ENCODE measurements at places on chromosomes 6 and 20.

DNA sequence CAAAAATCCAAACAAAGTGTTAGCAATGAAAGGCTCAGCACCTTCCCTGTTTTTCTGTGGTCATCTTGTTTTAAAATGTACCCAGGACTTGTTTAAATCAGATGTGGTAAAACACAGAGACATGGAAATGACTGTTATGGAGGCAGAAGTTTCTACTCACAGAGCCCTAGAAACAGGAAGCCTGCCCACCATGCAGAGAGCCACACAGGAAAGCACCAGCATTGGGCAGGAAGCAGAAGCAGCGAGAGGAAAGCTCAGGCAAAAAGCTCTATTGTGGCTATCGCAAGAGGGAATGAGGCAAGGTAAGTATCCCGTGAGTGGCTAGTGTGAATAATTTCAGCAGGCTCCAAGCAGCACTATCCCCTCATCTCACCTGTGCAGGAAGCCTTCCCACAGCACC, 42.8 kb downstream of the GPR6 start:
- DNase-seq = no peak

DNA sequence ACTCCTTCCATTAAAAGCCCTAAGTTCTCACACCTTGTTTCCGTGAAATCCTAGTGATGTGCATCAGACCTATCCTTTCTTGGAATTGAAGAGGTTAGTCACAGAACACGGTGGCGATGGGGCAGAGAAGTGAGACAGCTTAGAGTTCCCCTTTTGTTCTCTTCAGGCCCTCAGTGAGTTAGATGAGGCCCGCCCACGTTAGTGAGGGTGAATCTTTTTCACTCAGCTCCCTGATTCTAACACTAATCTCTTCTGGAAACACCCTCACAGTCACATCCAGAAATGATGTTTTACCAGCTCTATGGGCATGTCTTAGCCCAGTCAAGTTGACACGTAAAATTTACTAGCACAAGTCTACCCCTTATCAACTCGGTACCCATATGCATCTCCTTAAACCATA, 172.7 kb upstream of the NOX3 start:
- DNase-seq = no peak

DNA sequence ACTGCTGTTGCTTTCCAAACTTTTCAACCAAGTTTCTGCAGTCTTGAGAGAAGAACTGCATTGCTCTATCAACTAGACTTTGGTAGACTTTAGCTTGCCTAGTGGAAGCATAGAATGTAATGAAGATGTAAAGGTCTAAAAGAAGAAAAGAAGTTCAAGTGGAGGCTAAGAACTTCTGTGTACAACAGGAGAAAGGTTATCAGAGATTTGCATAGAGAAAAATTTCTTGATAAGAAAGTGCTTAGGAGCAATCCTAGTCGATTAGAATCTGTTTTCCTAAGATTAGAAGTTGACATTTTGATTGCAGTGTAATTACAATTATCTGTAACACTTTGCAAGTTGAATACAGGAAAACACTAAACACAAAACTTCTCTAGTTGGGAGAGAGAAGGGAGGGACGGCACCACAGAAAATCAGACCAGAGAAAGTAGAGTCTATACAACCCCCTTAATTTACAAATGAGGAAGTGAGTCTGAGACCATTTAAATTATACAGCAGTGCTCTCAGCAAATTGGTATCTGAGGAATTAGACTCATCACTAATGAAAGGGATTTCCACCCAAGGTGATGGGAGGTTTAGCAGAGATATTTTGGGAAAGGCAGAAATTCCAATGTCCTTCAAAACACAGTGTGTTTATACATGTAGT, 194.3 kb upstream of the MARCKS start:
- DNase-seq = no peak

GRCh38 chr6:81486234-81486633, 266.2 kb downstream of the TENT5A start:
- DNase-seq = no peak

DNA sequence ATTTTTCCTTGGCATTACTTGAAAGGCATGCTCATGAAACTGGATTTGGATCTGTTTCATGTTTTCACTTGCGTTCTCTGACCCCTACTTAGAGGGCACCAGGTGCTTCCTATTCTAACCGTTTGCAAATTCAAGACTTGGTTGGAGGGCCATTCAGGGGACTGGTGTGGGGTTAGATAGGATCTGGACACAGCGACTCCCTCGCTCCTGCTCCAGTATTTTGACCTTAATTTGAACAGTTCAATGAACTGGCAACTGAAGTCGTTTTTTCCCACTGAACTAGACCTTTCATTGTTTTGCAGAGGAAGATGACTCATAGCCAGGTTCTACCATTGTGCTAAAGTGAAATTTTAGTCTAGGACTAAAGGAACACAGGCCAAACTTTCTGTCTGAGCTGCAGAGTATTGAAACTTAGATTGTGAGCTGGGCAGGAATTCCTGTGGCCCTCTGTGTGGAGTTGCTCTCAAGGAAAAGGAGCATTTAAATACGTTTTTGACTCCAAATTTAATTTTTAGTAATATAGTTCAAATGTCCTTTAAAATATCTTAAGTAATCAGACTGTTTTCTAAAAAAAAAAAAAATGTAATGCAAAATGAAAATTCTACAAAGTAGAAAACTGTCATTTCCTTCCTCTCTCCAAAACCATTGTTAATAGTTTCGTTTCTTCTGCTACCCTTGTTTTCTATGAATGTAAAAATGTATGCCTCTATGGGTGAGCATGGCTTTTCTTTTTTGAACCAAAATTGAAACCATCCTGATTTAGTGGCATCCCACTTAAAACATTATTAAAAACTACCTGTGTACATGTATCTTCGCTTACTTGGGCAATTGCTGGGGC, 64.8 kb downstream of the UTRN start:
- no peak for DNase-seq

- DNase-seq = no peak
Measured at GRCh38 chr6:141719476-141719875, 413.2 kb upstream of the GJE1 start.

- no peak for DNase-seq
Measured at GRCh38 chr6:170244721-170245474, 46.0 kb downstream of the DLL1 start.

DNA sequence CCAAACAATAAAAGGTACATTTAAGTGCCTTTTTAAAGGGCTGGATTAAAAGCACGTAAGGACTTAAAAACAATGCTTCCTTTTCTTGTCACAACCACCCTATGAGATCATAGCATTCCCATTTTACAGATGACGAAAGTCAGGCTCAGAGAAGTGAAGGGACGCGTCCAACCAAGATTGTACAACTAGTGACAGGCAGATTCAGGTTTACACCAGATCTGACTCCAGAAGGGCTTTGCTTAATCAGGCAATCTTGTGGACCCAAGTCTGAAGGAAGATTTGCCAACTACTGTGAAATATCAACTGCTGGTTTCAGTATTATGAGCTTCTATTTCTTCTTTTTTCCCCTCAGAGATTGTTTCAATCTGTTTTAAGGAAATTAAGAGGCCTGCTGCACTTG, 877 bp downstream of the ENPP4 start:
- no peak for DNase-seq

- DNase-seq = peak; percentile 31
Measured at GRCh38 chr20:17504898-17505635, 26.1 kb downstream of the BFSP1 start.

DNA sequence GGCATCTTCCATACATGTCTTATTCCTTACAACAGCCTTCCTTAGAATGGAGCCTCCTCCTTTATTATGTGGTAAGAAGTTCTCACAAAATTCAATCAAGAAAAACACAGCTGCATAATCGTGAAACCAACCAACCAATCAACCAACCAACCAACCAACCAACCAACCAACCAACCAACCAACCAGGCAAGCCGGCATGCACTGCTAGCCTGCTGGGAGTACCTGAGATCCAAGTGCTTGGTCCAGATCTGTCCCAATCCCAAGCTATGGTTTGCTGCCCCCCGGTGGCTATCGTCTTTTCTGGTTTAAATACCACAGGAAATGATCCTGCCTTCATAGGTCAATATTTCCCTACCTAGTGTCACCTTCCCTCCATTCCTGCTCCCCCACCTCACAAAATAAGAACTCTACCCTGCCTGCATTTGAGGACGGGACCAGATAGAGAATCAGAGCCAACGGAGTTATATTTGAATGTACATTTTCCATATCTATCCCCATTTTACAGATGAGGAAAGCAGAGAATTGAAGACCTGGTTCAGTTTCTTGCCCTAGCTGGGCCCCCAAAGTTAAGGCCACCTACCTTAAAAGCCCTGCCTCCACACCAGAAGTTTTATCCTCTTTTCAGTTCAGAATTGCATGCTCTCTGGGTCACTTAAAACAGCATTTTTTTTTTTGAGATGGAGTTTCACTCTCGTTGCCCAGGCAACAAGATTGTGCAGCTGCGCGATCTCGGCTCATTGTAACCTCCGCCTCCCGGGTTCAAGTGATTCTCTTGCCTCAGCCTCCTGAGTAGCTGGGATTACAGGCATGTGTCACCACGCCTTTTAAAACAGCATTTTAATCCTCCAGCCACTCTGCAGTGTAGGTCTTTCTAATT, 27.1 kb downstream of the RAB44 start:
- peak; percentile 60 for DNase-seq

DNA sequence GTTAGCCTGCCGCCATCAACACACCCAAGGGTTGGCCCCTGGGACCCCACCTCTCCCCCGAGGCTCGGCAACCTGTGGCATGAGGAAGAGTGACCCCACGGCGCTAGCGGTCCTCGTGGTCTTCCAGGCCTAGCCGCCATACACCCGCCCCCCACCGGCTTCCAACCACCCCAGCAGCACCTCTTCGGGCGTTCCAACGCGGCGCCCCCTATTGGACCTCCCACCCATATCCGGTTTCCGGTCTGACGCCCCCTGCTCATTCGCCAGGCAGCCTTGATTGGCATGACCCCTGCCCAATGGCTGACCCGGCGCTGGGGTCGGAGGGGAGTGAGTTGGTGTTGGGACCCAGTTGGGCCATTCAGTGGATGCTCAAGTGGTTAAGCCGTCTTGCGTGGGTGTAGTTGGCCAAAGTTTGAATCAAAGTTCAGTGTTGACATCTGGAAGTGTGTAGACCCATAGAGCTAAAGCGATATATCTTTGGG, at the start of gene GNAS-AS1:
Gene GNAS-AS1 (minus strand): TSS at position 210 of the 482 bp plus-strand sequence.
- DNase-seq = peak; percentile 66

GRCh38 chr6:85118652-85119235, 331.1 kb upstream of the NT5E start:
- DNase-seq = no peak

DNA sequence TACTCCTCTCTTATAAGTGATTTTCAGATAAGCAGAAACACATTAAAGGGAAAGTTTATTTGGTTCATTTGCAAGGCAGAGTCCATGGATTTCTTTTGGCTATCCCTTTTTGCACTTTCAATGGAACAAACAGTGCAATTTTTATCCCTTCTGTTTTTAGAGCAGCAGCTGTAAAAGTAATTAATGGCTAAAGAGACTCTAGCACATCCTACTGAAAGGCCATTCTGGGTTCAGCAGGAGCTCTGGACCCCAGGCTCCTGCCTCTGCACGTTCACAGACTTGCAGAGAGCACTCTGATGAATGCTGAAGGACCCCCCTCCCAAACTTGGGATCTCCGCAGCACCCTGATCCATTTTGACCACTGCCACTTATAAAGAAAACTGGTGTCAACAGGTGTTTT, 40.3 kb upstream of the PDE7B start:
- DNase-seq = no peak
